IMR-90 (cell line): ENCODE measurements at places on chromosomes 12 and 14. TPM values are rescaled to one million over a fixed set of nuclear protein-coding genes. Genes with fewer than 3 reads are reported as not detected.

Gene VDR
- 3.9 and 5.4 TPM in 2 replicates for total RNA-seq

Gene SMIM41
- total RNA-seq: not detected in 2 replicates

Gene ANO4
- 7.2 and 10.2 TPM in 2 replicates for total RNA-seq

Gene KLRF1
- total RNA-seq: not detected in 2 replicates

Gene SLC25A21
- total RNA-seq: 0.90 and 2.5 TPM in 2 replicates

Gene KRT71
- not detected in 2 replicates for total RNA-seq

Gene KDM5A
- 66.7 and 95.9 TPM in 2 replicates for total RNA-seq

Gene ADAMTS20
- total RNA-seq: not detected in 2 replicates
